ENCODE measurements at places on chromosomes 1 and 21.

DNA sequence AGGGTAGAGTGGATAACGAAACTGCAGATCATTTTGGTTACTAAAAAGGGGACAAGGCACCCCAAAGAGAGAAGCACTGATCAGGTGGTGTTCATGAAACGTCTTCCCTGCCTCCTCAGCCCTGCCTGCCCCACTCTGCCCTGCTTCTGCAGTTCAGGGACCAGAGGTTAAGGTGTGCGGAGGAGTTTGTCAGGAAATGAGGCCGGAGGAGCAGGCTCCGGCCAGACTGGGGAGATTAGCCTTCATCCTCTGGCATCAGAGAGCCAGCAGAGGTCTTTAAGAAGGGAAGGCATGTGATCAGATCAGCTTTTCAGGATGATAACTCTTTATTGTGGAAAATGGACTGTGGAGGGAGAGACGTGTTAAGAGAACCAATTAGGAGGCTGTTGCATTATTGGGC lies 291.9 kb upstream of the NR5A2 start:
- no peak for DNase-seq

- no peak for DNase-seq
Observed at GRCh38 chr1:51926171-51926812, 47.8 kb upstream of the NRDC start.

- DNase-seq, result no peak
Observed at GRCh38 chr1:166933140-166933539, 42.2 kb downstream of the ILDR2 start.

DNA sequence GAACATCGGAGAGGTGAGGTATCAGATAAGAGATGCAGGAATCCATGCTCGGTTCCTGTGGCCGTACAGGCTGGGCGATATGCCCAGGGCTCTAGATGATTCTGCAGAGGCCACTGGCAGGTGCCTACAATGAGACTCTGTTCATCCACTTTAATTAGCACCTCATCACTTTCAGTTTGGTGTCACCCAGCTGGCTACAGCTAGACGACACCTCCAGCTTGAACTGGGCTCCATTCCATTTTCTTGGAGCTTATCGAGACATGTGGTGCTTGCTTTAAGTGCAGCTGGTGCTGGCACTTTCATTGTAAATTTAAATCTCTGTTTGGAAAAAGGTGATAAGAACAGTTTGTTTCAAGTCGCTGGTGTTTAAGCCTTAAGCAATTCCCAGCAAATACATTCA lies 322.5 kb upstream of the ADGRL2 start:
- no peak for DNase-seq

- DNase-seq, result no peak
Observed at GRCh38 chr1:178870944-178871343, at the start of gene ANGPTL1. Gene ANGPTL1, minus strand, starts transcription at chr1:178871077. Its CDS starts 5,301 bp downstream, at chr1:178865776.

- DNase-seq, result no peak
Observed at GRCh38 chr1:51719146-51719545, 102.3 kb downstream of the OSBPL9 start.

DNA sequence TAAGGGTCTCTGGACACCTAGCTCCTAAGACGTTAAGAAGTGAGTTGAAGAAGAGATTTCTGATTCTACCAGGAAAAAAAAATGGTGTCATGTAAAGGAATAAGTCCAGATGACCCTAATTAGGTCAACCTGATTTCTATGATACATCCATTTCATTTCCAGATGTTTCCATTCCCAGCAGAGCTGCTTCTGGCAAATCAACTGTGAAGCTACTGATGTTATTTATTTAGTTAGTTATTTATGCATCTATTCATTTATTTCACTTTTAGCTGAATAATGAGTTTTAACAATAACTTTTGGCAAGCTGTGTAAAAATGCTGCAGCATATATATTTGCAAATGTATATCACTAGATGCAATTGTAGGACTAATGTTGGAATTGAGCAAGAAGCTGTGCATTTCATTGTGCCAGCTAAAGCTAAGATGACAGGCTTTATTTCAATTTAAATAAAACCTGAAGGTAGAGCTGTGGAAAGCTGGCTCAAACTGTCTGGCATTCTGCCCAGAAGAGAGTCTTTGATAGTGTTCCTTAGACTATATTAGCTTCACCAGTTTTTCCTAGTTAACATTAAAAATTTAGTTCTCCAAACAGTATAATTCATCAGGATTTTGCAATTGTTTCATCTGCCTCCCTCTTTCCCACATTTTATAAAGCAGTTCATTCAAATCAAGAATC lies 1164.4 kb upstream of the ADGRL4 start:
- DNase-seq, result peak; percentile 15

DNA sequence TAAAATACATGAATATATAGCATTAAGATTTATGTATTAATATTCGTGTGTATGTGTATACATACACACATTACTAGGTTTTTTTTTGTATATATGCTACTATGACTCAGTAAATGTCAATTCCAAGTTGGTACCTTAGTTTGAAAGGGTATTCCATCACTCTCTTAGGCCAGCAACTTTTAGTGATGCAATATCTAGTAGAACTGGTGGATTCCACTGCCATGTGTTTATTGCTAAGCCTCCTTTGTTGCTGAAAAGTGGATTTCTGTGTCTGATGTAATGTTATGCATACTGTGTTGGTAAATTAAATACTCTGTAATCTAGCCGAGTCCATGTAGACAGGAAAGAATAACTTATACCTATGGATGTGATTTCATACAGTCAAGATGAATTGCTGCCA lies 16.9 kb upstream of the COL11A1 start:
- DNase-seq, result no peak

DNA sequence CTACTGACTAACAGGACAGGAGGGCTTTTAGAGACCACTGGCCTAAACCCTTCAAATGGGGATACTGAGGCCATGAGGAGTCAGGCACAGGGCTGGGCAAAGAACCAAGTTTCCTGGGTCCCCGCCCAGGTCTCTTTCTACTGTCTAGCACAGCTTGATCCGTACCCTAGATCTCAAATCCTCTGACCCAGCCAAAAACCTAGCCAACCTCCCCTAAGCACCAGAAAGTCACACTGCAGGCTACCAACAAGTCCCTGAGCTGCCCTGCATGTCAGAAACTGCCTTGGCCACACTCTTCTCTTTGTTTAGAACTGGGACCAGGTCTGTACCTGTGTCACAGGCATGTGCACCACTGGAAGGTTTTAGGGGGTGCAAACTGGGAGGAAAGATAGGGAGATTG lies 33.6 kb downstream of the AHDC1 start:
- no peak for DNase-seq

DNA sequence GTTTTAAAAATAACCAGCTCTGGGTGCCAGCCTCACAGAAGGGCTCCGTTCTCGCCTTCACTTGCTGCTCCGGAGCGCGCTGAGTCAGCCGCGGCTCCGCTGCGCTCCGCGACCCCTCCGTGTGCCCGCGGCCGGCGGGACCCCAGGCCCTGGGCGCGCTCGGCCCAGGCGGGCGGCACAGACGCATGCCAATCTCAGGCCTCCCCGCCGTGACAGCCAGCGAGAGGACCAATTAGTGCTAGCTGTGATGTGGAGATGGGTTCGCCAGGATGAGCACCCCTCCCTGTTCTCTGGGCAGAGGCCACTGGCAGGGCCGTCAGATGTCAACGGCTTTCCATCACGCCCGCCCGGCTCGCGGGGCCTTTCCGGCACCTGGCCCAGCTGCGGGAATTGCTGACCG lies 293.8 kb downstream of the SPATA17 start:
- no peak for DNase-seq

DNA sequence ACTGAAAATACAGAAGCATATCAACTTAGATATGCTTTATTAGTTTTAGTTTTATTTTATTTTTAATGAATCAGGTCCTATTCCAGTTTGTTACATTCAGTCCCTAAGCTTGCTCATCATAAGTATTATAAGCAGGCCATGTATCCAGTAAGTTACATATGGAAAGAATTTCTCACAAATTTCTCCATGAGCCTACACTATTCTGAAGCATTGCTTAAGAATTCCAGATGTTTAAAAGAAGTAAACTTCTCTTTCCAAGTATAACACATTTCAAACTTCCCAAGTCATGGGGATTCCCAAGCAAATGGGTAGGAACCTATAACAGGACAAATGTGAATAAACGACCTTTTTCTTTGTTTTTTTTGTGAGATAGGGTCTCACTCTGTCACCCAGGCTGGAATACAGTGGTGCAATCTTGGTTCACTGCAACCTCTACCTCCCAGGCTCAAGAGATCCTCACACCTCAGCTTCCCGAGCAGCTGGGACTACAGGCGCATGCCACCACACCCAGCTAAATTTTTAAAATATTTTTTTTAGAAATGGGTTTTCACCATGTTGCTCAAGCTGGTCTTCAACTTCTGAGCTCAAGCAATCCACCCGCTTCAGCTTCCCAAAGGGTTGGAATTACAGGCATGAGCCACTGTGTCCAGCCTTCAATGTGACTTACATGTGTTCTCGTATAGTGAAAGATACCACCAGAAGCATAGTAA lies 39.0 kb downstream of the ST7L start:
- no peak for DNase-seq

- DNase-seq, result no peak
Observed at GRCh38 chr1:72434070-72434469, 151.7 kb upstream of the NEGR1 start.

GRCh38 chr1:179340918-179341317 lies 24.9 kb upstream of the AXDND1 start:
- DNase-seq, result no peak

- DNase-seq, result no peak
Observed at GRCh38 chr21:32240851-32241687, 37.8 kb downstream of the MIS18A start.

GRCh38 chr1:89710498-89711139 lies 77.7 kb downstream of the LRRC8C start:
- no peak for DNase-seq

DNA sequence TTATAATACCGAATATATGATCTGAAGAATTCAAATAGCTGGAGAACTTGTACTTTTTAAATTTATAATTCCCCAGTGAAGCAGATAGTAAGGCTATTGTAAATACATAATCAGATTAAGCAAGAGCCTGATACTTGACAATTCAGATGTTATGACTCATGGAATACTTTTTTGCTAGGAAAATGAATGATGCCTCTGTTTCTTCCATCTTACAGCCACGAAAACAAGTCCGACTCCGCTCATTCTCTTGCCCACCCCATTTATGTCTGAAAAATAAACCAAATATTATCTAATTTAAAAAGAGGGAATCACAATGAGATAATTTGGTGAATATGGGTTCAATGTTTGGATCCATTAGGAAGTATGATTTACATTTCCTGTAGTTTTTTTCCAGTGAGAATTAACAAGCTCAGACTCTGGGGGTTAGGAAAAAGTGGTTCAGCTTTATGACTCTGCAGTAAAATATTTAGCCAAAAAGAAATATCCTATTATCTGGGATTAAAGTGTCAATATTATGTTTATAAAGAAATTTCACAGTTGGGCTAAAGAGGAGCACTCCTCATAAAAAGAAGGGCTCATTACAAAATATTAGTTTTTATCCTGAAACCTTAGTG lies 50.4 kb upstream of the DAB1 start:
- no peak for DNase-seq

GRCh38 chr1:192303029-192303428 lies 13.8 kb upstream of the RGS21 start:
- no peak for DNase-seq

GRCh38 chr1:242651817-242652216 lies 127.3 kb upstream of the PLD5 start:
- no peak for DNase-seq

GRCh38 chr1:228455715-228456114 lies 31.5 kb upstream of the RNF187 start:
- DNase-seq, result no peak

GRCh38 chr21:27498025-27498424 lies 531.1 kb upstream of the ADAMTS5 start:
- no peak for DNase-seq
